ENCODE measurements at places on chromosomes 12 and 14.

- no peak for DNase-seq
These were observed 22.9 kb downstream of the SAMD4A start for GRCh38 chr14:54589843-54590242.

DNA sequence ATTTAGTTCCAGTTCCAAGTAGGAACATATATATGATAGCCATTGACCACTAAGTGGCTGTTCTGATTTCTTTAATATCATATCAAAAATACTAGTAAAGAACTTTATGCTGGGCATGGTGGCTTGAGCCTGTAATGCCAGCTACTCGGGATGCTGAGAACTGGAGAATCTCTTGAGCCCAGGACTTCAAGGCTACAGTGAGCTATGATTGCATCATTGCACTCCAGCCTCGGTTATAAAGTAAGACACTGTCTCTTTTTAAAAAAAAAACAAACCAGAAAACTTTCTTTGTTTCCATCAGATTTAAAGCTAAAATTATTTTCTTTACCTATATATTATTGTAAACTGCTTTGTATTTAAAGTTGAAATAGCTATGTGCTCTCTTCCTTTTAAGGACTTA is 127.0 kb downstream of the SCAF11 start:
- DNase-seq: no peak

DNA sequence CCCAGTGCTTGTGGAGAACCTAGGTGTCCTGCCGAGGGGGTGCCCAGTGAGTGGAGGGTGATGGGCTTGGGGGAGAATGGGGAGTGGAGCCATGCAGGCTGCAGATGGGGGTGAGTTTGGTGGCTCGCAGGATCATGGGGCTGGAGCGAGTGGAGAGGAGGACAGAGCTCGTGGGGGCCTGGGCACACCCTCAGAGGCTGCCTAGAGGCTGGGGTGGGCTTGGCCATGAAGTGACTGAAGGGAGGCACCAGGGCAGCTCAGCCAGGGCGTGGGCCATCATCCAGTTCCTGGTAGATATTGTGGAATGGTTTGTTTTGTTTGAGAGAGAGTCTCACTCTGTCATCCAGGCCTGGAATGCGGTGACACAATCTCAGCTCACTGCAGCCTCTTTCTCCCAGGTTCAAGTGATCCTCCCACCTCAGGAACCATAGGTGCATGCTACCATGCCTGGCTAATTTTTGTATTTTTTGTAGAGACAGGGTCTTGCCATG is 43.4 kb upstream of the AMN start:
- DNase-seq: no peak

DNA sequence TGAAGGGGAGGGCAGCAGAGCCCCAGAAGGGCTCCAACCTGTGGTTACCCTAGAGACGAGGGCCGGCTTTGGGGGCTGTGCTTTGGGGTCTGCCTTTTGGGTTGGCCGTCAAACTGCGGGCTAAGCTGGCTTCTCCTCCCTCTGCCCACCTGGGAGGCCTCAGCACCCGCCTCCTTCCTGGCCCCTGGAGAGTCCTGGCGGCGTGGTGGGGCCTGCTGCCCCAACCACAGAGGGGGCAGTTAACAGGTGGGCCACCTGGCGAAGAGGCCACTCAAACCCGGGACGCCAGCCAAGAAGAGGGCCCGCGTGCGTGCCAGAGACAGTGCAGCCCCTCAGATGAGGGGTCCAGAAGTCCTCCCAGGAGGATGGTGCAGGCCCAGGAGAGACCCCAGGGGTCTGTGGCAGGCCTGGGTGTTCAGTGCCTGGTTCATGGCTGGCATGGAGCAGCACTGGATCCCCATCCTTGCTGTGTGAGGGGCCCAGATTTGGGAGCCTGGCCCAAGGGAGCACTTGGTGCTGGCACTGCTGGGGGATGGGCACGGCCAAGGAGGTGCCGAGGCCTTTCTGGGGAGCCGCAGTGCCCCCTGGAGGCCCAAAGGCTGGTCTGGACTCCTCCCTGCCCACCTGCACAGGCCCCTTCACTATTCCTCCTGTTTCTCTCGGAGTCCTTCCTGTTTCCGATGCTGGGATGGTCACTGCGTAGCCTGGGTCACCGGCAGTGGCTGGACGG is 48.8 kb downstream of the LRCOL1 start:
- no peak for DNase-seq

GRCh38 chr12:93745286-93745685 is 68.1 kb downstream of the CRADD start:
- no peak for DNase-seq

DNA sequence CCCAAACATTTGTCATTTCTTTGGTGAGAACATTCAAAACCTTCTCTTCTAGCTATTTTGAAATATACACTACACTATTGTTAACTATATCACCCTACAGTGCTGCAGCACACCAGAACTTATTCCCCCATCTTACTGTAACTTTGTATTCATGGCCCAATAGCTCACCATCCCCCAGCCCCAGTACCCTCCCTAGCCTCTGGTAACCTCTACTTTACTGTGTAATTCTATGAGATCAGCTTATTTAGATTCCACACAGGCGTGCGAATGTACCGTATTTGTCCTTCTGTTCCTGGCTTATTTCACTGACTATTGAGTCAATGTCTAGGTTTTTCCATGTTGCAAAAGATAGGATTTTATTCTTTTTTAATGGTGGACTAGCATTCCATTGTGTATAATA is 469.0 kb downstream of the TMEM132D start:
- DNase-seq: no peak

DNA sequence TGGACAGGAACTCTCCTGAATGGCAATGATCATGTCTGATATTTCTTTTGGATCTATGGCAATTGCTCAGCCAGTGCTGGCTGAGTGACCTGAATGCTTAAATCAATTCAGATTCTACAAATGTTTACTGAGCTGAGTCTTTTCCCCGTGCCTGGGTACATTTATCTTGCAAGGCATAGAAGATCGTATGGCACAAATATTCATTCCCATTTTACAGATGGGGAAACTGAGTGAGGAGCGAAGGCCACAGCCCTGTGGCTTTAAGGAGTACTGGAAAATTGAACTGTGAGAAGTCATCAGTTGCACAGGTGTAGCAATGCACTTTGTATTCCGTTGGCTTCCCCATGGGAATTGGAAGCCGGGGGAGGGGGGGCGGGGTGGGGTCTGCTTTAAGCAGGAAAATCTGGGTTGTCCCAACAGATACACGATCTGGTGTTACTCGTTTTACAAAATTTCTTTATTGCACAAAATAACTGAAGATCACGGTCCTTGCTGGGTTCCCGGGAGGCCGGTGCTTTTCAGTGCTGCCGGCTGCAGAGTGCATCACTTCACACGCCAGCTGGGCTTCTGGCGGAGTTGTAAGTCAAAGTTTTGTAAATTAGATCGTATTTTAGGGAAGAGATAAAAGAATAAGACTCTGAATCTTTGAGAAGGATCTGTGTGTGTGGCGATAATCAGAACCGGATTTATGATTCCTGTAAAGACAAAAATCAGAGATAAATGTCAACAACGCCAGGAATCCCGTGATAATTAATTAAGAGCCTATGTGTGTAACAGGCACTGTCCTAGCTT is 75.0 kb upstream of the MAP1LC3B2 start:
- no peak for DNase-seq

DNA sequence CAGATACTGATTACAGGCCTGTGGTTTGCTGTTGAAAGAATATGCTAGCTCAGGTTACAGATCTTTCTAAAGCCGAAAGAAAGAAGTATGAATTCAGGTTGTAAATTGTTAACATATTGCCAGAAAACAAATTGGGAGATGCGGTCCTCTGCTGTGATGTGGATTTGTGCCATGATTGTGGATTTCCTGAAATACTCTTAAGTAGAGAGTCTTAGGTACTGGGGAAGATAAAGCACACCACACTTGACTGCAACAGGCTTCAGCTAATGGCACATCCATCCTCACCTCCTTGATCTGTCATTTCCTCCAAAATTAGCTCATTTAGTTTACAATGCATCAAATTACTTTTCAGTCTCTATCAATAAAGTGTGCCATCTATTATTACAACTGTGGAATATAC is 279.2 kb downstream of the SYT1 start:
- no peak for DNase-seq

- no peak for DNase-seq
These were observed 645 bp downstream of the KITLG start for GRCh38 chr12:88579601-88580050.

- no peak for DNase-seq
These were observed 20.0 kb upstream of the STAC3 start for GRCh38 chr12:57270966-57271470.

DNA sequence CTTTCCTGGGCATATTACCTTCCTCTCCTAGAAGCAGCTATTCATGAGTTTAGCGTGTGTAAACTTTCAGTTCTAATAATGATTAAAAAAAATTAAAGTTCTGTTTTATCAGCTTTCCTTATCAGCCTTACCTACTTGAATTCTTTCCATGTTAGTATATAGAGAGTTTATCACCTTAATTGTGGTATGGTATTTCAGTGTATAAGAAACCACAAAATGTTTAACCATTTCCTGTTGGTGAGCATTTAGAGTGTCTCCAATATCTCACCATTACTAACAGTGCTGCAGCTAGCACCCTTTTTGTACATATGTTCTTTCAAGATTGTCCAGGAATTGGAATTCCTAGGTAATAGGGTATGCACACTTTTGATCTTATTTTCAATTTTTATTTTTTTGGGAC is 89.5 kb downstream of the FBXO33 start:
- DNase-seq: no peak

DNA sequence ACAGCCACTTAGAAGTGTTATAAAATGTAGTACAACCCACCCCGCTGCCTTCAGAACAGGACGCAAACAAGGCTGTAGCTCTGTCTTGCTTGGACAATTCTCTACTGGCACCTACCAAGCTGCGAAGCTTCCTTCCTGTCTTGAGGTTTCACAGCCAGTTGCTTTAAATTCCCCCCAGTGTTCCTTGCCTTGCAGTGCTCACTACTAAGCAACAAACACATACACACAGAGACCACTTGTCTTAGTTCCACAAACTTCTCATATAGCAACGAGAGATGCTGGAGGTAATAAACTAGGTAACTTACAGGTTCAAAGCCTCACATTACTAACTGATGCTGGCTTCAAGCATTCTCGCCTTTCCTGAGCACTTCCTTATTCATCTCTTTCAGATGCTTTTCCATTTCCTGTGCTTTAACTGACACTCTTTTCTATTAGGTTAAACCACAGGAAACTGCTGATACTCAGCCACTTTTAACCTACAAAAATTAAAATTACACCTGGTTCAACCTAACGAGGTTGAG is 91.5 kb upstream of the PTGDR start:
- DNase-seq: peak; percentile 16

DNA sequence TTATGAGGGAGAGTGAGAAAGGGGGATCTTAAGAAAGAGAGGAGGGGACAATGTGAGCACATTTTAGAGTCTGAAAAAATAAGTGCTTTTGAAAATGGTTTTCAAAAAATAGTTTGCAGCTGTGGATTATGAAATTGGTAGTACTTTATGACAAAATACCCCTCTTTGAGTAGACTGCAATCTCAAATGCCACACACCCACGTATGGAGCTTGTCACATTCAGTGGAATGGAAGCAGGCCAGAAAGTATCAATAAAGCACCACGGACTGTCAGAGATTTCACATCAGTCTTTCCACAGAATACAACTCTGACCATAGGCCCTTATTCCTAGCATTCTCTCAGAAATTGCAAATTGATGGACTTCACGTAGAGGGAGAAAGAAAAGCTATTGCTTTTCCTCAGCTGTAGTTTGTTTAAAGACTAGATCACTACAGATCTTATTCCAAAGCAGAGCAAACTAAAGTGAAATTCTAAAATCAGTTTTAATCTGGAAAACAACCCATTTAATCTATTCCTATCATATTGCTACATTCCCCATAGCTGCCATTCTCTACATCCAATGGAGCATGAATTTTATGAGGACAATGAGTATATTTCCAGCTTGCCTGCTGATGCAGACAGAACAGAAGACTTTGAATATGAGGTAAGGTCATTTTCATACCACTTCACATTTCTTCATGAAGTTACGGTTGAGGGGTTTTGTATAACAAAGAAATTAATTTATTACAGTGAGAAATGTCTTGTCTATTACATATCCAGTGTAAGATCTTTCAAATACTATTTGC is 321.3 kb downstream of the PDZRN4 start:
- DNase-seq: no peak

DNA sequence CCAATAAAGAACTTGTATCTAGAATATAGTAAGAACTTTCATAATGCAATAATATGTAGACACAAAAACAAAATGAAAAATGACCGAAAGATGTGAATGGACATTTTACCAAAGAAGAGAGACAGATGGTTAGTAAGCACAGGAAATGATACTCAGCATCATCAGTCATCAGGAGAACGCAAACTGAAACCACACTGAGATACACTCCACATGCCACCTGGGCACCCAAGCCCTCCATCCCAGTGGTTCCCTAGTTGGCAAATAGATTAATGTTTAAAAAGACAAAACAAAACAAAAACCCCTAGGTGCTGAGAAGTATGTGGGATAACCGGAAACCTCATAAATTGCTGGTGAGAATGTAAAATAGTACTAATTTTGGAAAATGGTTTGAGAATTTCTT is 26.8 kb upstream of the VPS33A start:
- no peak for DNase-seq

GRCh38 chr12:16385782-16386646 is 38.6 kb downstream of the MGST1 start:
- DNase-seq: no peak

GRCh38 chr12:3468329-3468728 is 22.7 kb upstream of the PRMT8 start:
- no peak for DNase-seq

DNA sequence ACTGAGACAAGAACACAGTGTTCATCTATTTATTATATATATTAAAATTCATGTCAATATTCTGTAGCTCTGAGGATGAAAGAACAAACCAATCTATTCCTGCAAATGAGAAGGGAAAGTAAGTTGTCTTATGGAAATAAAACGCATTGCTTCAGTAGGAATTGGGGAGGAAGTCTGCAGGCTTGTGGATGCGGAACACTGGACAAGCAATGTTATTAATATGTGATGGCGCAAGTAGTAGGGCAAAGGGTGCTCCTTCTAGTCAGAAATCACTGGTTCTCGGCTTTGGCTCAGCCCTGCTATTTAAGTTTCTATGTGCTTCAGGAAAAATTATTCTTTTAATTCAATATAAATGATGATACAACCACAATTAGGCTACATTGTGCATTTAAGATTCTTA is 28.8 kb upstream of the RAP1B start:
- DNase-seq: no peak

DNA sequence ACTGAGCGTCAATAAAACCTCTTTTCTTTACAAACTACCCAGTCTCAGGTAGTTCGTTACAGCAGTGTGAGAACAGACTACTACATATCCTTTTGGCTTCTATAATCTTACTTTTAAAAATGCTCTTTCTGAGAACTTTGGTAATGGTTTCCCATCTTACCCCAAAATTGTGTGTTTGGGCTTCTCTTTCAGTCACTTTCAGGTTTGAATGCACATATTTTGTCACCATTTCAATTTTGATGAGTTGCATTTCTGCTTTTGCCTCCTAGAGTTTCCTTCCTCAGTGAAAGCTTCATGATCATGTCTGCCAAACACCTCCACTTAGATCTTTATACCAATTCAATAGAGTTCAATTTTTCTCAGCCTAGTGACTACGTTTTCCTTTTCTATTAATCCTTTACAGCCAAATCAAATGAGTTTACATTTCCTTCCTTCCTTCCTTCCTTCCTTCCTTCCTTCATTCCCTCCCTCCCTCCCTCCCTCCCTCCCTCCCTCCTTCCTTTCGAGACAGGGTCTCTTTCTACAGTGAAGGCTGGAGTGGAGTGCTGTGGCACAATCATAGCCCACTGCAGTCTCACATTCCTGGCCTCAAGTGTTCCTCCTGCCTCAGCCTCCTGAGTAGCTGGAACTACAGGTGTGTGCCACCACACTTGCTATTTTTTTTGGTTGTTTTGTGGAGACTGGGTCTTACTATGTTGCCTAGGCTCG is 124.9 kb downstream of the BCAT1 start:
- DNase-seq: no peak

All from T-helper 9 cell (primary cell).